Breast epithelium (tissue), 4 donors: ENCODE measurements at places on chromosomes 2 and 18.
A peak's percentile ranks its signal among the peaks of the same experiment; 100 is the strongest.

- no peak for DNase-seq
These were observed 100.6 kb downstream of the MYO1B start for GRCh38 chr2:191345788-191346187.

DNA sequence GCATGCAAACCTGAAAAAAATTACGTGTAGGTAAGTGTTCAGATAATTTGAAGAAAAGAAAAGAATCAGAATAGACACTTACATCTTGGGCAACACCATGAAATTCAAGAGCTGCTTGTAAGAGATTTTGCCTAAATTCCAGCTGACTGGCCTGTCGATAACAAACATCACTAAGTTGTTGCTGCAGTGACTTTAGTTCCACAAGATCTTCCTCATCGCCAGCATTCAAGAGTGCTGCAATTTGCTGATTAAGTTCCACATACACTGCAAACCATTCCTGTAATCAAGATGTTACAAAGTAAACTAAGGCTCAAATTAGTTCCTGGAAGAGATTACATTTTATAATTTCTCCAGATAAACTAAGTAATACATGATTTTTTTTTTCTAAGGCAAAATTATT, 74.3 kb upstream of the CCDC141 start:
- DNase-seq, result no peak

- DNase-seq, result no peak
These were observed 77.3 kb downstream of the AGAP1 start for GRCh38 chr2:235570966-235571692.

DNA sequence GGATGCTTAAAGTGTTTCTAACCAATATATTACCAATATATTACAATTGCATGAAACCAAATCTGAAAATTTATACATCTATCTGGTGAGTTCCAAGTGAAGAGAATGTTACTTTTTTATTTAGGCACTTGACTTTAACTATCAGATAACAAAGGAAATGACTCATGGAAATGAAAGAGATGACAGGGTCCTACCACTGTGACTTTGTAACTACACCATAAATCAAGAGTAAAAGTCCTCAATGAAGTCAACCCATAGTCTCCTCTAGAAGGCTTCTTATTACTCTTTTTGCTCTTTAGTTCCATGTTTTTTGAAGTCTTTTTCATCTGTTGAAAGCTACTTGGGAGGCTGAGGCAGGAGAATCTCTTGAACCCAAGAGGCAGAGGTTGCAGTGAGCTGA, 545.0 kb upstream of the PIK3C3 start:
- DNase-seq, result no peak

GRCh38 chr2:96470636-96471035, 34.5 kb downstream of the NEURL3 start:
- no peak for DNase-seq

- no peak for DNase-seq
These were observed 28.7 kb downstream of the SMAD2 start for GRCh38 chr18:47901624-47902362.

- DNase-seq, result no peak
These were observed 31.2 kb downstream of the ITGB1BP1 start for GRCh38 chr2:9391961-9392720.

- DNase-seq, result no peak
These were observed 759 bp downstream of the GALNT13 start for GRCh38 chr2:153872311-153873051.

DNA sequence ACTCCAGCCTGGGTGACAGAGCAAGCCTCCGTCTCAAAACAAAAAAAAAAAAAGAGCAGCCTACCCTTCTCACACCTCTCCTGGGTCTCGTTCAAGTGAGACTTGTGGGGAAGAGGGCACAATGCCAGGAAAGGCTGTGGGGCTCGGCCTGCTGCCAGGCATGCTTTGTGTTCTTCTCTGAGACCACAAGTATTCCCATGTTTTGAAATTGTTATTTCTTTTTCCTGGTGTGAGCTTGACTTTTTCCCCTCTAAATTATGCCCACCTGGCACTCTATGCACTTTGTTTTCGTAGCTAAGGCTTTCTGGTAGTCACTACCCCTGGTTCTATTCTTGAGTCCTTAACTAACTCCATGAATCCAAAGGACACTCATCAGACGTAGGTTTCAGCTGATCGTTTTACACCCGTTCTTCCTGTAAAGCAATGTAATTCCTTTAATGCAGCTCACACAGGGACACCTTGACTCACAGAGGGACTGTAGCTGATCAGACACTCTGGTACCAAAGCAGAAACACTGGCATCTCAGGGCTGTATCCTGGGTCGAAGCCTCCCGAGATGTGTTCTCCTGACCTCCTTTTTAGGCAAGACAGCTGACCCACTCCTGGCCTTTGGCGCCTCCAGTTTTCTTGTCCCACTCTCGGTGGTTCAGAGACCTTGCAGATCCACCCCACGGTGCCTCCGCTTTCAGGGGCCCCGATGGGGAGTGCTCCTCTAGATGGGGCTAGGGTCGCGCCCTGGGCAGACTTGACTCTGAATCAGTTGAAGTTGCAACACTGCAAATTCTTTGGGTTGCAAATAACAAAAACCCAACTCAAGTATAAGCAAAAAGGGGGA, 193.3 kb upstream of the AGAP1 start:
- no peak for DNase-seq

DNA sequence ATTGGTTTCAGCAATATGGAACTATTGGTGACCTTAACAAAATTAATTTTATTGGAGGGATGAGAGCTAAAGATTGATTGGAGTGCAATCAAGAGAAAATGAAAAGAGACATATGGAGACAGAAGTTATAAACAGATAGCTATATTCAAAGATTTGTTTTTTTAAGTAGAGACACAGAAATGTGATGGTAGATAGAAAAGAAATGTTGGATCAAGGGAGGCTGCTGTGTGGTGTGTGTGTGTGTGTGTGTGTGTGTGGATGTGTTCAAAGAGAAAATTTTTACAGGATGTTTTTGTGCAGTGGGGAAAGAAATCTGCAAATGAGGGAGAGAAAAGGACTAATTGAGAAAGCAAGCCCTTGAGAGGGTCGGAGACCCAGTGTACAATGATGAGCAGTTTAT, 249.5 kb upstream of the SPHKAP start:
- no peak for DNase-seq

DNA sequence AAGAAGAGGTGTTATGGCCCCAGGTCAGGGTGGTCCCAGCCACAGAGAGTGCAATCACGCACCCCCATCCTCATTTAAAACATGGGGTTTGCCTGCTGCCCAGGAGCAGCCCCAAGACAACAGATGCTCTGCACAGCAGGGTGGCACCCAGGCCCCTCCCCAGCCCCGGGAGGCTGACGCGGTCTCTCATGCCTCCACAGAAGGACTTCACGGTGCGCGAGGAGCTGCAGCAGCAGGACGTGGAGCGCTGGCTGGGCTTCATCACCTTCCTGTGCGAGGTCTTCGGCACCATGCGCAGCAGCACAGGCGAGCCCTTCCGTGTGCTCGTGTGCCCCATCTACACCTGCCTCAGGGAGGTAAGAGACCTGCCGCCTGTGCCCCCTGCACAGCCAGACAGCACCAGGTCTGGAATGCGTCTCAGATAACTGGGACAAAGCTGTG, 133.7 kb downstream of the SMAD7 start:
- peak; percentile 12 for DNase-seq

DNA sequence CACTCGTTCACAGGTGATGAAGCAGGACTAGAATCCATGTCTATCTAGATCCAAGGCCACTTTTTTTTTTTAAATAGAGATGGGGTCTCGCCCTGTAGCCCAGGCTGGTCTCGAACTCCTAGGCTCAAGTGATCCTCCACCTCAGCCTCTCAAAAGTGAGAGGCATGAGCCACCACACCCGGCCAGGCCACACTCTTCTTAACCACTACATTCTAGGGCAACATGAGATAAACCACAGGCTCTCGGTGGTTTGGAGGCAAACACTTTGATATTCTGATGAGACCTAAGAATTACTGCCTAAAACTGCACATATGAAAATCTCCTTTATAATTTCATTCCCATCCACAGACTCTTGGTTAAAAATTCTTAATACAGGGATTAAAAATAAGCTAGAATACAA, 51.8 kb downstream of the USP34 start:
- DNase-seq, result no peak
